Hematopoietic multipotent progenitor cell treated with erythropoietin and hydrocortisone succinate and interleukin-3 and kit ligand, for 8 days (in vitro differentiated cells): ENCODE measurements at places on chromosomes 3 and 15.
A peak's percentile ranks its signal among the peaks of the same experiment; 100 is the strongest.

- DNase-seq, result no peak
Measured at GRCh38 chr3:192864941-192865340, 52.7 kb downstream of the MB21D2 start.

GRCh38 chr3:38649500-38650247 is at the start of gene SCN5A:
Gene SCN5A, minus strand, starts transcription at chr3:38649687. Its CDS starts 16,380 bp downstream, at chr3:38633307.
- DNase-seq, result peak; percentile 45

DNA sequence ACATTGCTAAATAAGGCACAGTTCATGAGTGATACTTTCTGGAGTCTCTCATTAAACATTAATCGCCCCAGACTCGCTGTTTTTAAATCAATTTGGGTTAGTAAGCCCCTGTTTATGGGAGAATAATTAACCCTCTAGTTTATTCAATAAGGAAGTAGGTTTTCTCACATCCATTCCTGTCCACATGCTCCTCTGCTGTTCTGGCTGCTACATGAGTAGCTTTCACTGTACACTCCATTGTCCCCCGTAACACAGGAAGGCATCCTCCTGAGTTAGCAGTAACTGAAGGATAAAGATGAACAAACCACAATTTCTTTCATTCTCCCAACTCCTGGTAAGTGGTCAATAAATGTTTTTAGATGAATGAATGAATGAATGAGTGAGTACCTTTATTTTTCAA is 378.5 kb downstream of the DIPK2A start:
- DNase-seq, result no peak

DNA sequence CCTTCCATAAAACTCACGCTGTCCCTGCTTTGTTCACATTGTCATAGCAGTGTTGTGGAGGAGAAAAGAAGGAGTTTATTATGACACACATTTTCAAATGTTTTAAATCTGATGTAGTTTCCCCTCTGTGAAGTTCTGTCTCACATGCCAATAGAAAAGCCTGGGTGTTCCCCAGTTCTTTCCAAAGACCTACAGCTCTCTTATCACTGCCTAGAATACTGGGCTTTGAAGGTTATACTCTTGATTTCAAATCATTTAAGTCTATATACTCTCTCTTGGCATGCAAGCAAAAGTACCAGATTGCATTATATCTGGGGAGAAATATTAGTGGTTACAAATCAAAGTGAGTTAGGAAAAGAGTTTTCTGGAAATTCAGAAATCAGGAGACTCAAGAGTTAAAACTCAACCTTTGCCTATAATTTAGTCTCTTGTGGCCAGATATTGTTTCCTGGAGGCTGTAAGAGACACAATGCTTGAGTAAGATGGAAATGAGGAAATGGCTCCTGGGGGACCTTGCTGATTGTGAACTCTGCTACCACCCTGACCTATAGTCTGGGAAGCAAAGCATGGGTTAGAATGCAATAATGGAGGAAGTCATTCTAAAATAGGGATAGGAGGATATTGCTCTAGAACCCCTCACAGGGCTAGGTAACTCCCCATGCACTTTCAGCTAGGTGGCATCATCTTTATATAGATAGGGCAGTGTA is 182.8 kb downstream of the KCNAB1 start:
- no peak for DNase-seq

DNA sequence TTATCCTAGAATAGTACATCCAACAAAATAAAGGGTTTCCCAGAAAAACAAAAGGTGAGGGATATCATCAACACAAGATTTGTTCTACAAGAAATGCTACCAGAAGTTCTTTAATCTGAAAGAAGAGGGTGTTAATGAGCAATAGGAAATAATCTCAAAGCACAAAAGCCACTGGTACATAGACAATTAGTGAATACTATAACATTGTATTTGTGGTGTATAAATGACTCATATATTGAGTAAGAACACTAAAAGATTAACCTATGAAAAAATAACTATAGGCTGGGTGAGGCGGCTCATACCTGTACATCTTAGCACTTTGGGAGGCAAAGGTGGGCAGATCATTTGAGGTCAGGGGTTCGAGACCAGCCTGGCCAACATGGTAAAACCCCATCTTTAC is 210.2 kb upstream of the SLITRK3 start:
- DNase-seq, result no peak

DNA sequence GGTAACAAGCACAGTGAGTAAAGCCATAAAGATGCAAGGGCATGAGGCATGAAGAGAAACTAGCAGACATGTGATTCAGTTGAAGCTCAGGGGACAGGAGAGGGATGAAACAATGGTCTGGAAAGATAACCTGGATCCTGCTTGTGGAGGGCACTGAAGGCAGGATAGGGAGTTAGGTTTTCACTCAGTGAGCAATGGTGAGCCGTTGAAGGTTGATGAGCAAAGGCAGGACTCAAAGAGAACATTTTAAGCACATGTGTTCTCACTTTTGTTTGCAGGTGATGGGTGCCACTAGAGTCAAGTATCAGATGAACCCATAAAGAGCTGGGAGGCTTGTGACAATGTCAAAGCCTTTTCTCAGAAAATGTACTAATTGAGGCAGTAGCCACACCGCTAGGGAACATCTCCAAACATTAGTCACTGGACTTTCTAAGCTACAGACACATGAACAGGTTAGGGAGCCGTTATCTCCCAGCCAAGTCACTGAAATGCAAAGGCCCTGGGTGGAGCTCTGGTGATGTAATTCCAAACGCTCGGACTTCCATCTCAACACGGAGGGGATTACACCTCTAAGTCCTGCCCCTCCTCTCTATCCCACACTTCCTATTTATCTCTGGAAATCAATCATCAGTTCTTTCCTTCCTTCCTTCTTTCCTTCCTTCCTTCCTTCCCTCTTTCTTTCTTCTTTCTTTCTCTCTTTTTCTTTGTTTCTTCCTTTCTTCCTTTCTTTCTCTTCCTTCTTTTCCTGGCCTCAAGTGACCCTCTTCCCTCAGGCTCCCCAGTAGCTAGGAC is 22.7 kb downstream of the KLHL6 start:
- no peak for DNase-seq

GRCh38 chr3:36876181-36876936 is 68.5 kb downstream of the TRANK1 start:
- DNase-seq, result no peak

- no peak for DNase-seq
Measured at GRCh38 chr15:92579486-92579885, 76.1 kb downstream of the FAM174B start.

DNA sequence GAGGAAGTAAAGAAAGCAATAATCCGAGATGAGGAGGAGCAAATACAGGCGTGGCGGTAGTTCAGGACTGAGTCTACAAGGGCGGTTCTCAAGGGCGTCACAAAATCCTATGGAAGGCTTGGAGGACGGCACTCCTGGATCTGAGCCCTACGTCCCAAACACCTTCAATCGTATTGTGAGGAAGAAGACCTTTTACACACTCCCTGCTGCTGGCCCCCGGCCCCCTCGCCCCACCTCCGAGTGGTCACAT is 747 bp downstream of the PLD1 start:
- DNase-seq, result no peak

GRCh38 chr3:102533784-102534183 is 99.0 kb downstream of the ZPLD1 start:
- DNase-seq, result no peak

GRCh38 chr3:65561617-65562016 is 477.1 kb downstream of the MAGI1 start:
- DNase-seq, result no peak

GRCh38 chr15:77499087-77499760 is 78.5 kb downstream of the HMG20A start:
- DNase-seq, result no peak

DNA sequence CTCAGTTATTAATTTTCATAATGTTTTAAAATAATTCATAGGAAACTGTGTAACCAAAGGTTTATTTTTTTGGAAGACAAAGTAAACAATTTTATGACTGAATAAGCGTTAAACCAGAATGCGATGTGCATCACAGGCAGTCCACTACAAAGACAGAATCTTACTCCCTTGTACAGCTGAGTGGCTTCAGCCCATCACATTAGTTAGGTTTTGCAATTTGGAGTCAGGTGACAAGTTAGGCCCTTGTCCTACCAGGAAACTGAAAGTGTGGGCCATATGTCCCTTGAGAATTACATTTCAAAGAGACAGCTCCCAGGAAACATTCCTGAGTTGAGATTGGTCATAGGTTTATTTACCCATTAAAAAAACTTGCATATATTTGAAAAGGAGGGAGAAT is 156.3 kb downstream of the MEX3B start:
- DNase-seq, result no peak

DNA sequence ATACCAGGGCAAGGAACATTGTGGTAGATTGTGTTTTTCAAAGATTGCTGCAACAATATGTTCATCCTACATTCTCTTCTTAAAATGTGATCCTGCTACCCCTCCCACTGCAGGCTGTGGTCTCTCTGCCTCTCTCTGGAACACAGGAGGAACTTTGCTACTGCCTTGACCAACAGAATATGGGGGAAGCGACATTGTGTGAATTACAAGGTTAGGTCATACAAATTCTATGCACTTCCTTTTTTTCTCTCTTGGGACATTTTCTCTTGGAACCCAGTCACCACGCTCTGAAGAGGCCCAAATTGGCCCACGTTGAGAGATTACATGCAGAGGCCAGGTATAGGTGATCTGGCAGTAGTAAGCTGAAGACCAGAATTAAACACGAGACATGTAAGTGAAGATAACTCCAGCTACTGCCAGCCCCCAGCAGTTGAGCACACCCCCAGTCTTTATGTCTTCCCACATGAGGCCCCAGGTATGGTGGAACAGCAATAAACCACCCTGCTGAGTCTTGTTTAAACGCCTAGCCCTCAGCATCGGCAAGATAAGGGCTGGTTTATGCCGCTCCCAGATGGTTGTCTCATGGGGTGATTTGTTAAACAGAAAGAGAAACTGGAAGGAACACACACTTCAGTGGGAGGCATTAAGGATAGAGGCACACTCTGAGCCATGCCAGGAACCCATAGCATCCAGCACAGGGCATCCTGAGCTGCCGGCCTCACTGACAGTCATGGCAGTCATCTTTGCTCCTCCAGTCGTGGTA is 59.9 kb downstream of the FAM43A start:
- peak; percentile 42 for DNase-seq

DNA sequence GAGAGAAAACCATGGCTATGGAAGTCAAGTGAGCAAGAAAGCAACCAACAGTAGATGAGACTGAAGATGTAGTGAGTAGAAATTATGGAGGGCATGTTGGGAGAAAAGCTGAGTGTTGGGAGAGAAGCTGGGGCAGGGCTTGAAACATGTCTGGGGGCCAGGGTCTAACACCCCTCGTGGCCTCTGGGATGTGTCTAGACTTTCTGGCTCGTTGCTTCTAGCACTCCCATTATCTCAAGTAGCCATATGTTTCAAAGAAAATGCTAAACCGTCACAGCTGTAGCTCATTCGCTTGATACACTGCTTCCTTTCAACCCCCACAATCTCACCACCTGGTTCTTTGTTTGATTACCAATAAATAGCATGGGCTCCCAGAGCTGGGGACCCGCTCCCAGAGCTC is 83.8 kb upstream of the BCHE start:
- no peak for DNase-seq

- DNase-seq, result no peak
Measured at GRCh38 chr3:181755959-181756358, 44.2 kb downstream of the SOX2 start.
